ENCODE measurements at places on chromosomes 11 and 22.
A peak's percentile ranks its signal among the peaks of the same experiment; 100 is the strongest.

DNA sequence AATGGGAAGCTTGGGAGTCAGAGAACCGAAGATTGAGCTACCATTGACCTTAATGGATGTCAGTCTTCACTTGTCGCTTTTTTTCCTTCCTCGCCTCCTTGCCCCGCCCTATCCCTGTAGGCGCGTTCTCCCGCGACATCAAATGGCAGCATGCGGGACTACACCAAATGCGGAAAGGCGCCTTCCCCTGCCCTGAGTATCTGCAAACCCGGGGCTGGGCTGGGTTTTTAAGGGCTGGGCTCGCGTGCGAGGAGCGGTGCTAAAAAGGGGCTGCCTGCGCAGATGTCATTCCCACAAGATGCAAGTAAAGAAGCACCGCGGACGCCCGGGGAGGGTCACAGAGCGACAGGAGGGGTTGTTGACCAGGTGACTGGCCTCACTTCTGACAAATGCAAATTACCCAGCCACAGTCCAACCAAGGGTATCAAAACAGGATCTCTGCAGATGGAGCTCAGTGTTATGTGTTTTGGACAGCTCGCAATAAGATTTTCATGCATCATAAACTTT lies 4.7 kb upstream of the FAM111B start:
- peak; percentile 53 for DNase-seq

GRCh38 chr22:43233529-43233928 lies 46.6 kb upstream of the TTLL12 start:
- no peak for DNase-seq

GRCh38 chr22:37188901-37189466 lies 937 bp upstream of the C1QTNF6 start:
- no peak for DNase-seq

- DNase-seq: no peak
Observed at GRCh38 chr11:16813126-16813525, 74.7 kb downstream of the C11orf58 start.

GRCh38 chr22:47853750-47854149 lies 1091.3 kb downstream of the TBC1D22A start:
- no peak for DNase-seq
